ENCODE measurements at places on chromosomes 4 and X.

DNA sequence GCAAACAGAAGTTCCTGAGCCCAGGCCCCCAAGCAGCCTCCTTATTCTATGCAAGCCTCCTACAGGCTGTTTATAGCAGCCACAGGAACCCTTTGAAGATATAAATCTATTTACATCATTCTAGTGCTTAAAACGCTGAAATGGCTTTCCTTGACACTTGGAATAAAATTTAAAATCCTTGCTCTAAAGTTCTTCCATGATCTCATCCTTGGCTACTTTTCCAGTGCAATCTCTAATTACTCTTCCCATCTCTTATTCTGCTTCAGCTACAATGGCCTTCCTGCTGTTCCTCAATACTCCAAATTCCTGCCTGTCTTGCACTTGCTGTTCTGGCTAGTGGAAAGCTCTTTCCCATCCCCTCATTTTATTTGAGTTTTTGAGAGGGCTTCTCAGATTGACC lies 634.2 kb upstream of the NR3C2 start:
- DNase-seq: no peak

GRCh38 chr4:33425936-33426335 lies 2705.8 kb downstream of the PCDH7 start:
- no peak for DNase-seq

- no peak for DNase-seq
Observed at GRCh38 chr4:37882665-37883296, 8.1 kb upstream of the TBC1D1 start.

GRCh38 chrX:110321081-110321480 lies 3.2 kb upstream of the AMMECR1 start:
- DNase-seq: no peak

DNA sequence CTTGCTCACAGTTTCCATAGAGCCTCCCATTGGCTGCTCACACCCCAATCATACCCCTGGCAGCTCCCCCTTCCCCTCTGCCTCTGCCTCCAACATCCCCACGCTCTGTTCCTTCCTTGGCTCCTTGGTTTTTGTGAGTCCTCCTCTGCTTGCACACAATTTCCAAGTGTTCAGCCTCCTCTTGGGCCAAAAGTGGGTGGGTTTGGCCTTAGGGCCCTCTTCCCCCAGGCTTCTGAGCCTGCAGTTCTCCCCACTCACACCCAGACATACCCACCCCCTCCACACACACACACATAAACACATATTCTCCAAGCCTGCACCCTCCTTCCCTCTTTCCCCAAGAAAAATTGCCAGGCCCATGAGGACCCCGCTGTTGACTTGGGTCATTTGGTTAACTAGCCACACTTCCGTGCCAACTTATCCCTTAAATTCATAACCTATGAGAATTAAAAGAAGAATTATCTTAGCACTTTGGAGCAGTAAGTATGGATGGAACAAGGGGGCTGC lies 4.5 kb downstream of the APLN start:
- no peak for DNase-seq

DNA sequence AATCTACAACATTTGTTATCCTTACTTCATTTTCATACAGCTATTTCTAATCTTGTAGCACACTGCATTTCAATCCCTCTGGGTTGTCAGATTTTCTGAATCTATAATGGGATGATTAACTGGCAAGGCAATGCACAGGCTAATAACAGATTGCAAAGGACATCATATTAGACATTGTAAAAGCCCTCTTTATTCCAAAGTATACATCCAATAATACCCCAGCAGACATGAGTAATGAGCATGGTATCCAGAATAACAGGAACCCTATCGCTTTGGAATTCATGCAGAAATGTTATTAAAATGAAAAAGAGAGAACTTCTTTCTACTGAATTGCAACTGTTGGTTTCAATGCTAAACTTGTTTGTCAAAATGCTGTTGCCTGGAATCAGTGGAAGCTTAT lies 122.9 kb downstream of the C4orf33 start:
- no peak for DNase-seq

DNA sequence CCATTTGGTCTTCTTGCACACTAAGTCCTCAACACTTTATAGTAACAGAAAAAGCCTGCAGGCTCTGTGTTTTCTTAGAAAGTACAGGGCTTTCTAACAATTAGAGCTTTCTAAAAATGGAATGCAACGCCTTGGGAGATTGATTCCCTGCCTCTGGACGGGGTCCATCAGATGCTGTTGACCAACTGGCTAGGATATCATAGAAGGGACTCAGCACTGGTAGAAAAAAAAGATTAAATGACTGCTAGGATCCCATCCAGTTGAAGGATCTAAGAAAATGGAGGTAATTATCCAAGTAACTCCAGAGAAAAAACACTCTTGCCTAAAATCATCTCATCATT lies 39.5 kb downstream of the USP46 start:
- no peak for DNase-seq

Measured in urothelium cell line (cell line).